Hippocampal formation (tissue), 2 donors: ENCODE measurements at places on chromosomes 2 and 18.
A peak's percentile ranks its signal among the peaks of the same experiment; 100 is the strongest.

DNA sequence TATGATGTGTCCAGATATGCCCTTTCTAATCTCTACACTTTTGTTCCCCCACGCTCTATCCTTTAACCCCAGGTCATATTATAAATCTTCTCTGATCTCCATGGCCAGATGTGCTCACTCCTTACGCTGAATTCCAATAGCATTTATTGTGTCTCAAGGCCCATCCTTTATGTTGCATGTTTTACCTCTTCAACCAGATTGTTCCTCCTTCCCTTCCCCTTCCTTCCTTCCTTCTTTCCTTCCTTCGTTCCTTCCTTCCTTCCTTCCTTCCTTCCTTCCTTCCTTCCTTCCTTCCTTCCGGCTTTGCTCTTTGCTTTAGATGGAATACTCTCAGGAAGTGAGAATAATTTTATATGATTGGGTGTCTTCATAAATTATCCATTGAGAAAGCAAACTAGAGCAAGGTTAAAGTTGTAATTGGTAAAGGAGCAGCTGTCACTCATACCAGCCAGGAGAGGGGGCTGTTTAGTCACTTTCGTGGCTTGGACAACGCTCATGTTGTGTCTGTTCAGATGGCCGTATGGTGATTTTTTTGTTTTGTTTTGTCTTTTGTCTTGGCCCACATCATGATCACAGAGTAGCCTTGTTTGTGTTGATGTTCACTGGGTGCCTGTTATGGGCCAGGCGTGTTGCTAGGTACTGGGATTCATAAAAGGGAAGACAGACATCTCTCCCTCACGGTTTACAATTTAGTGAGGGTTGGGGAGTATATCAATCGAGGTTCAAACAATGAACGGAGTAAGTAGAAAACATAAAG lies 68.0 kb downstream of the DAW1 start:
- peak; percentile 45 for DNase-seq

GRCh38 chr2:212683346-212684097 lies 144.9 kb upstream of the ERBB4 start:
- DNase-seq: no peak

DNA sequence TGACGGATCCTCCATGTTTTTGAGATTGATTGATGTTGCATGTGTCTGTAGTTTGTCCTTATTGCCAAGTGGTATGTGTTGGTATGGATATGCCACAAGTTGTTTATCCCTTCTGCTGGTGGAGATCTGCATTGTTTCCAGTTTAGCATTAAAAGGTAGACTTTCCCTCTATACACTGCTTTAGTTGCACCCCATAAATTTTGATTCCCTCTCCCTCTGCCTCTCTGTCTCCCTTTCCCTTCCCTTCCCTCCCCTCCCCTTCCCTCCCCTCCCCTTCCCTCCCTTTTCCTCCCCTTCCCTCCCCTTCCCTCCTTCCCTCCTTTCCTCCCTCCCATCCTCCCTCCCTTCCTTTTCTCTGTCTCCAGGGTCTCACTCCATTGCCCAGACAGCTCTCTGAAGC lies 18.6 kb upstream of the TOGARAM2 start:
- no peak for DNase-seq

DNA sequence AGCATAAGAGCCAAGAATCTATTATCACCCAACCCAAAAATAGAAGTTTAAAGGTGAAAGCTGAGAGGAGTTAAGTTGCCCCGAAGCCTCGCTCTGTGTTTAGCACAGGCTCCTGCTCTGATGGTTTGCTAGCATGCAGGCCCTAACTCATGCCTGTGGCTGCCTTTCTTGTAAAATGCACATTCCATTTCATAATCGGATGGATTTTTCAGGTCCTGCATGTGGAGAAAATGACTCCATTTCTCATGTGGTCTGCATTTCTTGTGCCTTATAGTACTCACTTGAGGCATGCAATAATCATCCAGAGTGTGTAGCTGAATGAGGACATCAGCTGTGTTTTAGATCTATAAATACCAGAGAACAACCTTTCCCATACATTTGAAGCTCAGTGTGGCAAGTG lies 381.8 kb downstream of the CPS1 start:
- DNase-seq: no peak

GRCh38 chr2:176405477-176405876 lies 136.2 kb downstream of the MTX2 start:
- DNase-seq: no peak

GRCh38 chr2:43636621-43637020 lies 439 bp upstream of the PLEKHH2 start:
- DNase-seq: no peak

- no peak for DNase-seq
Observed at GRCh38 chr18:8328126-8328525, 281.1 kb upstream of the RAB12 start.

DNA sequence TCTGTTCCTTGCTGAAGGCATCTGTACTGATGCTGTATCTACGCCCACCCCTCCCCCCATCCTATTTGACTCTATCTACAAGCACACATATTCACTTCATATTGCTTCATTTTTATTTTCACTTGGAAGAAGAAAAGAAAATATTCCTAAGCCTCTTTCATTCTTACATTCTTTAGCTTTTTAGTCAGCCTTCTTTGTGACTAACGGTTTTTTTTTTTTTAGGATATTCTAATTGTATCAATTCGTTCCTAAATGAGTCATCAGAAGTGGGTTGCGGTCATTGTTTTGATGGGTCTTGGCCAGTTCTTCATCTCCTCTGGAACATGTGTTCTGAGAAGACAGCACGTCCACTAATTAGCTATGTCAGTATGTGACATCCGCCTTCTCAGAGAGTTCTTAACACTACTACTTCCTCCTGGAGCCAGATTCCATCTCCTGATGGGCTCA lies 88.7 kb downstream of the MYO1B start:
- DNase-seq: no peak

DNA sequence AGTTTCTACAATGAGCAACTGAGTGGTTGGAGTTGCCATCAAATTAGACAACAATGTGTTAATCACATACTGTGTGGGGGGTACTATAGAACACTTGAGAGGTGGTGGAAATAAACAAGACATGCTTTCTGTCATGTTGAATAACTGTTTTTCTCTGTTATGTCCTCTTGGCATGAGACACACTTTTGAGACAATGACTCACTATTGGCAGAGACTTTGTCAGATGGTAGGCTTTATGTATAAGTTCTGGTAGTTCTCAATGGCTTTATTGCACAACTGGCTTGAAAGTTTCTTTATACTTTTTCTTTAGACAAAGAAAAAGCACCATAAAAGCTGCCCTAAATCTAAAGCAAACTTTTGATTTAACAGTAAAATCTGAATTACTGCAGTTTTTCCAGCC lies 578.7 kb downstream of the ADCYAP1 start:
- DNase-seq: no peak

- no peak for DNase-seq
Observed at GRCh38 chr18:49911427-49911826, 98.1 kb upstream of the ACAA2 start.

DNA sequence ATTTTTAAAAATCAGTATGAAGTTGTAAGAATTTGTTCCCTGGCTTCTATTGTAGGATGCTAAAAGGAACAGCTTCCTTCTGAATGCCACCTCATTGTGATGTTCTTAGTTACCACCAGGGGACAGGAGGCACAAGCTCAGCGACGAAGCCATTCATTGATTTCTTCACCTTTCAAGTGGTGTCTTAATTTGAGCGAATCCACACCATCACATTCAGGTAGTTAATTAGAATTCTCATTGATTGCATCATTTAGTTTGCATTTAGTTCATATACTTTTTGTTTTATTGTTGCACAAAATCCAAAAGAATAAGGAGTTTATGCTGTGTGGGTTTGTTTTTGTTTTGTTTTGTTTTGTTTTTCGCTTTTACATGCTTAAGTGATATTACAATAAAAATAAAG lies 23.1 kb downstream of the CYP27C1 start:
- DNase-seq: no peak

DNA sequence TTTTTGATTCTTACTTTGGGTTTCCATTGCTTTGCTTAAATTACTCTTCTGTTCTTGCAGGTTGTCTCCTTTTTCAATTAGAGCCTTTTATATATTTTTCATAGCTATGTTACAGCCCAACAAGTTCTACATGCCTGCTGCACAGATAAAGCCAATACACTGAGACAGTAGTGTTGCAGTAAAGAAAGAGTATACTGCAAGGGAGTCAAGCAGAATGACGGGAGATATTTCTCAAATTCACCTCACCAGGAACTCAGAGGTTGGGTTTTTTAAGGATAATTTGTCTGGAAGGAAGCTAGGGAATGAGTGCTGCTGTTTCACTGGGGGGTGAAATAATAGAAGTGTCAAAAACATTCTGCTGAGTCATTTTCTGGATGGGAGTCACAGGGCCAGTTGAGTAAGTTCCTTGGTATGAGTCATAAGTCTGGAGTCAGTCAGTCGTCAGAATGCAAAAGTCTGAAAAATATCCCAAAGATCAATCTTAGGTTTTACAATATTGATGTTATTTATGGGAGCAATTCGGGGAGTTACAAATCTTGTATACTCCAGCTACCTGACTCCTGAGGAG lies 193.0 kb upstream of the RGPD4 start:
- DNase-seq: no peak

GRCh38 chr2:85794491-85795121 lies 40.8 kb downstream of the ATOH8 start:
- DNase-seq: no peak

GRCh38 chr2:242063850-242064249 lies 194.3 kb downstream of the RTP5 start:
- no peak for DNase-seq

DNA sequence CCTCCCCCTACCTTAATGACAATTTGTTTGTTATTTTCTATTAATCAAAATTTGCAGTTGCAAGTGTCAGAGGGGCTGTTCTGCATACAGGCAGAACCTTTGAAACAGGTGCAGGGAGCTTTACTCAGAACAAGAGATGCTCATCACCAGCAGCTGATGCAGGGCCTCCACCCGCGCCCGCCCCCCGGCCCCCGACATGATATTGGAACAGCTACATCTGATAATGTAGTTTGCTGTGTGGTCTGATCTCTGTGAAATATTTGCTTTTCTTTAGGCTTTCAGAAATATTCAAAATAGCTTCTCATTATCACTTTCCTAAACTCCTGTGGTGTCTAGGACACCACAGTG lies 130.0 kb downstream of the PRKCE start:
- no peak for DNase-seq

- DNase-seq: no peak
Observed at GRCh38 chr2:111975053-111975552, 76.7 kb downstream of the MERTK start.

- DNase-seq: no peak
Observed at GRCh38 chr2:169205176-169205575, 135.8 kb downstream of the DHRS9 start.

- DNase-seq: no peak
Observed at GRCh38 chr18:49560624-49561288, 1.1 kb upstream of the LIPG start.

GRCh38 chr2:159703491-159703890 lies 8.8 kb upstream of the MARCHF7 start:
- no peak for DNase-seq

- no peak for DNase-seq
Observed at GRCh38 chr2:133717497-133717896, 149.2 kb upstream of the NCKAP5 start.

- no peak for DNase-seq
Observed at GRCh38 chr2:179344280-179344964, 79.8 kb upstream of the SESTD1 start.

- DNase-seq: no peak
Observed at GRCh38 chr2:152827944-152828343, 109.5 kb downstream of the ARL6IP6 start.

GRCh38 chr18:10234912-10235660 lies 219.3 kb upstream of the APCDD1 start:
- no peak for DNase-seq

DNA sequence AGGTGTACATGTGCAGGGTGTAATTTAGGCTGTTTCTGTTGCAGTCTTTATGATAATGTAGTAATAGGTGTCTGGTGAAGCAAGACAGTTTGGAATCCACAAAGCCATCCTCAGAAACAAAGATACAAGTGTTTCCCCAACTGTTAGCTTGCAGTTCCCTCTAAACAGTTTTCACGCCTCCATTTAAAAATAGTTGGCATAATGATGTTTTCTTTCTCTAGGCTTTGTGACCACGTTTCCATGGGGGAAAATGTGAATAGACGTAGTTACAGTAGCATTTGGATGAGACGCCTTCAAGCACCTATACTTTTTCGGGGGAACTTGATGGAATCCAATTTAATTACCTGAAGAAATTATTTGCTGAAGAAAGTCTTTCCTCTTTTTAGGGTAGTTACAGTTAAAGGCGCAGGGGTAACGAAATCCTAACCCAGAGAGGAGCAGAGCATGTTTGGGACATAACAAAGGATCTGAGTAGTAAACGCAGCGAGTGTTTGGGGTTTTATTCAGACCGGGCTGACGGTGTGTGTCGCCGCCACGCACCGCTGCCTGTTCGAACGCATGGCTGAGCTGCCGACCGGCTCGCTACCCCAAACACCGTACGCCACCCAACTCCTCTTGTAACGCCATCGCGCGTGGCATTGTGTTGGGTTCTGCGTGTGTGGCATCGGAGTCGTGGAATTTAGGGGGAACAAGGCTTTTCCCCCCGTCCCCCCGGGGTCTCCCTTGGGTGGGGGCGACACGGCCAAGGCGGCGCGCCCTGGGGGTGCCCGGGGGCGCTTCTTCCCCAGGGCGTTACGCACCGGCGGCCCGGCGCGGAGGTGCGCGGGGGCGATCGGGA lies 681 bp upstream of the NRP2 start:
- DNase-seq: no peak

GRCh38 chr18:79323471-79323870 lies 72.3 kb upstream of the NFATC1 start:
- DNase-seq: peak; percentile 19

- DNase-seq: peak; percentile 3
Observed at GRCh38 chr2:193963472-193964119, 1693.4 kb upstream of the SLC39A10 start.

DNA sequence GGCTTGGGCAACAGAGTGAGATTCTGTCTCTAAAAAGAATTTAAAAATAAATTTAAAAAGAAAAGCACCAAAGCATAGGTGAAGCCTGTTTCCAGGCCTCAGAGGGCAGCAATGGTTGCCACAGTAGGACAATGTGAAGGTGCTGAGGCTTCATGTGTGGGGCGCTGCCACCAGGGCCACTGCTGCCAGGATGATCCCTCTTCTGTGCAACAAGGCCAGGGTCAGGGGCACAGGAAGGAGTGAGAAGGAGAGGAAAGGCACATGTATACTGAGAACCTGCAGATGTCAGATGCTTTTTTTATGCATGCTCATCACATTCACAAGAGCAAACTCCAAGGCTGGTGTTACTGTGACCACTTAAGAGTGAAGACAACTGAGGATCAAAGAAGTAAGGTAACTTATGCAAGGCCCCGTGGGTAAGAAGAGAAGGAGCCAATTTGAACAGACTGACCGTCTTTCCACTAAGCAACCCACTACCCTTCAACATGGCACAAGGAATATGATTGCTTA lies 79.7 kb upstream of the ACKR3 start:
- no peak for DNase-seq

DNA sequence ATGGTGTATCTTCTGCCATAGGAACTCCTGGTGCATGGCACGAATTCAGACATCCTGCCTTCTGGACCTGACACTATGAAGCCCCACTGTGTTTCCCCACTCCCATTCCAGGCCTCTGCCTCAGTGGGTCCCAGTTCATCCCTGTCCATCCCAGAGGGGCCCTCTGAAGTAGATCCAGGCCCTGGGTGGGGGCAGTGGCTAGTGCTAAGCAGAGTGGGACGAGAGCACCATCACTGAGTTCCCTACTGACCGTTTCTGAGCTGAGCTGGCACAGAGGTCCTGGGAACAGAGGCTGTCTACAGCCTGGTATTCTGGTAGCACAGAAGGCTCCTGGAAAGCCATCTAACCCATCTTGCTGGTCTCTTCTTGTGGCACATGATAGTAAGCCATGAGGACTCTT lies 54.0 kb downstream of the ATOH8 start:
- no peak for DNase-seq

GRCh38 chr2:67839668-67840067 lies 223.1 kb downstream of the C1D start:
- DNase-seq: no peak
